ENCODE measurements at places on chromosomes 7 and 10.

DNA sequence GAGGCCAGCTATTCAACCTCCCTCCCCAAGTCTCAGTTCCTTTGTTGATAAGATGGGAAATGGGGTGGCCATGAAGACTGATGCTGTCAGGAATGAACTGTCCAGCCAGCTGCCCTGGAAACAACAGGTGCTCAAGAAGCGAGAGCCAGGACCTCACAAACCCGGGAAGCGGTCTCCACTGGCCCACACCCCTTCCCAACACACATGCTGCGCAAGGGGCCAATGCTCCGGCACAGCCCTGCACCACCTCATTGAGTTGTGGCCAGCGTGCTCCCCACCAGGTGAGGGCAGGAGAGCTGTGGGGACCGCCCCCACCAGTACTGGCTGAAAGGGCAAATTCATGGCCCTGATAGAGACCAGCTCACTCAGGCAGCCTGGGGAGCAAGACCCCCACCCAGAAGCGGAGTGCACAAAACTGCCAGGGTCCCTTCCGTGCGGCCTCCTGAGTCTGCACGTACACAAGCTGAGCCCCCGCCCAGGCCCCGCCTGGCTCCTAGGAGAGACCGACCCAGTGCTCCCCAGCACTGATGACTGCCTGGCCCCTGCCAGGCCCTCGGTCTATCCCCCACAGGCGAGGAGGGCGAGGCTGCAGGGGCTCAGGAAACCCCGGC, 216.6 kb downstream of the MAD1L1 start:
- no peak for DNase-seq

GRCh38 chr7:128255271-128255670, 14.2 kb downstream of the LEP start:
- DNase-seq = no peak

DNA sequence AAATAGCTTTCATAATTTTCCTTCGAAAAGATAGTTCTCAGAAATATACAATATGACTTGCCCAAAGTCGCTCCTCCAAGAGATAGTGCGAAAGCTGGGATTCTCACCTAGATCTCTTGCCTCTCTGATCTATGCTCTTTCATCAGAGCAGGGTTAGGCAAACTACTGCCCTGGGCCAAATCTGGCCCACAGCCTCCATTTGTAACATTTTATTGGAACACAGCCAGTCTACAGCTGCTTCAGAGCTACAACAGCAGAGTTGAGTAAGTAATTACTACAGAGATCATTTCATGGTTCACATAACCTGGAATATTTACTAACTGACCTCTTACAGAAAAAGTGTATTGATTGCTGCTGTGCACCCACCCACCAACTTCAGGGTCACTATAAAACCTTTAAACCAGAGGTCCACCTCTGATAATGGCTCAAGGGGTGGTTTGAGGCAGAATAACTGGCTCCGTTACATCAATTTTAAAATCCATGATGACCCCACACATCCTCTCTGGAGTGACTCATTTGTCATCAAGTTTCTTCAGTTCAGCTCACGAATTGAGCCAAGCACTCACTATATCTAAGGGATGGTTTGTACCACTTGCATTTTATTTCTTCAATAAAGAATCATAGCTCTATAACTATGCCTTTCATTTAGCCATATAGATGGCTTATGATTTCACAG, 1019.0 kb downstream of the XPNPEP1 start:
- no peak for DNase-seq

DNA sequence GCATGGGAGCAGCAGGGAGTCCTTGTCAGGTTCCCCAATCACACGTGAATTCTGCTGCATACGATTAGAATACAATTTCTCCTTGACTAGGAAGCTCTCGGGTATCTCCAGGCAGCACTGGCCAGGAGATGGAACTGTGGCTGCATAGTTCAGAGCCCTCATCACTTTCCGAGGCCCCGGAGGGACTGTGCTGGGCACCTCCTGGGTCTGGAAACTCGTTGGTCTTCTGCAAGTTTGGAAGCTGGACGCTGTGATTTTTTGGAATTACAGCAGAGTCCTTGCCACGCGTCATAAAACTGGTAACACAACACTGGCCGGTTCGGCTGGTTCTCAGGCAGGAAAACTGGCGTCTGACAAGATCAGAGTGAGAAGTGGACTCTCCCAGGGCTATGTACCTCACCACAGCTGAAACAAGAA, 216.1 kb downstream of the CCDC3 start:
- DNase-seq = no peak

GRCh38 chr7:105003872-105004510, 10.0 kb upstream of the KMT2E start:
- DNase-seq = no peak

DNA sequence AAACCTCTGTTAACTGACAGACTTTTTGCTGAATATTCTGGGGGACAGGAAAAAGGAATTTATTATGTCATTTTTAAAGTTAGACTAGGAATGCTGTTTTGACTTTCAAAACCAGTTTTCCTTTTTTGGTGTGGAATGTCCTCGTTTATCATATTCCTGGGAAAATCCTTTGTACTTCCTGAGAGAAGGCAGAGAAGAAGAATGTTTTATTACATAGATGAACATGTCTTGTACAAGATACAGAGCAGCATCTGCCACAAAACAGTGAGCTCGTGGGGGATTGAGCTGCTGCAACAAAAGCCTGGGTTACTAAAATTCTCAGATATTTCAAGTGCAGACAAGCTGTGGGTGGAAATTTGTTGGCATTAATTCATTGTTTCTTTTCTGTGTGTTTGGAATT, 20.2 kb downstream of the MCU start:
- no peak for DNase-seq

- no peak for DNase-seq
Measured at GRCh38 chr10:112721080-112721698, 228.9 kb upstream of the TCF7L2 start.

- DNase-seq = no peak
Measured at GRCh38 chr10:131870411-131870810, 30.4 kb upstream of the PPP2R2D start.

- DNase-seq = no peak
Measured at GRCh38 chr7:53209129-53209528, 173.7 kb downstream of the POM121L12 start.
